Stomach (tissue), 19 donors: ENCODE measurements at places on chromosomes 12 and 14. TPM values are rescaled to one million over a fixed set of nuclear protein-coding genes. Genes with fewer than 3 reads are reported as not detected.

- H3K27ac ChIP-seq: no peak overlapping the region
- H3K4me1 ChIP-seq: no peaks in the 10 kb centered on the region
- no peaks in the 10 kb centered on the region for H3K36me3 ChIP-seq
- DNase-seq: no peak
- H3K27me3 ChIP-seq: no peaks in the 10 kb centered on the region
Measured at GRCh38 chr14:51592836-51593235, 58.9 kb upstream of the FRMD6 start.

GRCh38 chr12:128918481-128919260, 65.4 kb downstream of the GLT1D1 start:
- no peaks in the 10 kb centered on the region for H3K27me3 ChIP-seq
- H3K4me1 ChIP-seq: no peaks in the 10 kb centered on the region
- no peak for DNase-seq
- no peaks in the 10 kb centered on the region for H3K36me3 ChIP-seq
- no peak overlapping the region for H3K27ac ChIP-seq
- no peak overlapping the region for H3K4me3 ChIP-seq

DNA sequence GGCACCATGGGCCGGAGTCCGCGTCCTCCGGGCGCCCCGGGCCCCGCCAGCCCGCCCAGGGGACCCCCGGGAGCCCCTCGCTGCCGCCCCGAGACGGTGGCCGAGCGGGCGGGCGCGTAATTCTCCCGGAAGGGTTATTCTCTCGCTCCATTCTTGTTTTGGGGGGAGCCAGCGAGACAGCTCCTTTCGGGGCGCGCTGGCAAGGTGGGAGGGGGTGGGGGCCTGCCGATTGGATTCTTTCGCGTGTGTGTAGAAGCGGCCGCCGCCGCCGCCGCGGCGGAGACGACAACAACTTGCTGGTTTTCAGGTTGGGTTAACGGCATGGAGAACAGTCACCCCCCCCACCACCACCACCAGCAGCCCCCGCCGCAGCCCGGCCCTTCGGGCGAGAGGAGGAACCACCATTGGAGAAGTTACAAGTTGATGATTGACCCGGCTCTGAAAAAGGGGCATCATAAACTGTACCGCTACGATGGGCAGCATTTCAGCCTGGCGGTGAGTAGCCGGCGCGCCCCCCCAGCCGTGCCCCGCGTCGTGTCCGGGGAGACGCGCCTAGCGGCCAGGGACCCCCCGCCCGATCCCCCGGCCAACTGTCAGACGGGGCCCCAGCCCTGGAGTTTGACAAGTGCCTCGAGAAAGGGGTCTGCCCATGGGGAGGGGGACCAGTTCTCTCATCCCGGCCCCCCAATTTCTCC, 755 bp downstream of the SETD1B start:
- H3K36me3 ChIP-seq: peaks cover 21% of the 10 kb centered on the region
- no peak for DNase-seq
- no peaks in the 10 kb centered on the region for H3K27me3 ChIP-seq
- H3K4me1 ChIP-seq: peaks cover 61% of the 10 kb centered on the region
- peak overlapping the region; percentile 100 for H3K27ac ChIP-seq

DNA sequence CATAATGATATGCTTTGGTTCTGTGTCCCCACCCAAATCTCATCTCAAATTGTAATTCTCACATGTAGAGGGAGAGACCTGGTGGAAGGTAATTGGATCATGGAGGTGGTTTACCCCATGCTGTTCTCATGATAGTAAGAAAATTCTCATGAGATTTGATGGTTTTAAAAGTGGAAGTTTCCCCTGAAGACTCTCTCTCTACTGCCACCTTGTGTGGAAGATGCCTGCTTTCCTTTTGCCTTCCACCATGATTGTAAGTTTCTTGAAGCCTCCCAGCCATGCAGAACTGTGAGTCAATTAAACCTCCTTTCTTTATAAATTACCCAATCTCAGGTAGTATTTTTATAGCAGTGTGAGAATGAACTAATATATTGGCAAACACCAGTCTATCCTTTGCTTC, 260.4 kb upstream of the PPFIA2 start:
- no peaks in the 10 kb centered on the region for H3K36me3 ChIP-seq
- no peaks in the 10 kb centered on the region for H3K4me1 ChIP-seq
- H3K27me3 ChIP-seq: no peaks in the 10 kb centered on the region
- H3K27ac ChIP-seq: no peak overlapping the region

GRCh38 chr12:53684654-53685220, 8.9 kb upstream of the ATP5MC2 start:
- no peaks in the 10 kb centered on the region for H3K27me3 ChIP-seq
- H3K36me3 ChIP-seq: no peaks in the 10 kb centered on the region
- DNase-seq: no peak
- H3K27ac ChIP-seq: no peak overlapping the region
- H3K4me1 ChIP-seq: peaks cover 5% of the 10 kb centered on the region

GRCh38 chr14:100534528-100535286, 52.5 kb downstream of the BEGAIN start:
- no peaks in the 10 kb centered on the region for H3K4me1 ChIP-seq
- H3K27ac ChIP-seq: no peak overlapping the region
- H3K36me3 ChIP-seq: no peaks in the 10 kb centered on the region
- no peaks in the 10 kb centered on the region for H3K27me3 ChIP-seq
- DNase-seq: no peak
- H3K4me3 ChIP-seq: no peak overlapping the region

DNA sequence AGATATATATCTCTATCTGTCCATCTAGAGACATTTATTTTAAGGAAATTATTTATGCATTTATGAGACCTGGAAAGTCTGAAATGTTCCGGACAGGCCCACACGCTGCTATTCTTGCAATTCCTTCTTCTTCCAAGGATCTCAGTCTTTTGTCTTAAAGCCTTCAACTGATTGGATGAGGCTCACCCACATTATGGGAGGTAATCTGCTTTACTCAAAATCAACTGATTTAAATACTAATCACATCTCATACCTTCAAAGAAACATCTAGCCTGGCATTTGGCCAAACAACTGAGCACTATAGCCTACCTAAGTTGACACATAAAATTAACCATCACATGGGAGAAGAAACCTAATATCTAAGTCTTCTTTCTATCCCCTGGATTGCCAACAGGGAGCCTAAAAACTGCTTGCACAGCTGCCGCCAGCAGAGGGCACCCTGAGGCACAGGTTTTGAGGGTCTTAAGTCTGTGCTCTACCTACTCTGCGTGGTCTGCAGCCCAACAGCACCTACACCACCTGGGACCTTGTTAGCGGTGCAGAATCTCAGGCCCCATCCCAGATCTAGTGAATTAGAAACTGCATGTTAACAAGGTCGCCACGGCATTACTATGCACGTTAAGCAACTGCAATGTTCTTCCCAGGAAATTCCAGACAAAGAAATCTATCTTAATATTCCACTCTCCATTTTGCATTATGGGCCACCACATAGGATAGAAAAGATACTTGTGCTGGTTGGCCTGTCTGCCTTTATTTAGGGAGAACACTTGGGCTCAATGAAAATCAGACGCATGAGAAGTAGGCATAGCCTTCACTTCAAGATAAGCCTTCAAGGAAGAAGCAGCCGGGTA, 249.7 kb downstream of the FOXG1 start:
- no peaks in the 10 kb centered on the region for H3K36me3 ChIP-seq
- no peak overlapping the region for H3K4me3 ChIP-seq
- no peak overlapping the region for H3K27ac ChIP-seq
- no peaks in the 10 kb centered on the region for H3K27me3 ChIP-seq
- no peaks in the 10 kb centered on the region for H3K4me1 ChIP-seq
- no peak for DNase-seq

DNA sequence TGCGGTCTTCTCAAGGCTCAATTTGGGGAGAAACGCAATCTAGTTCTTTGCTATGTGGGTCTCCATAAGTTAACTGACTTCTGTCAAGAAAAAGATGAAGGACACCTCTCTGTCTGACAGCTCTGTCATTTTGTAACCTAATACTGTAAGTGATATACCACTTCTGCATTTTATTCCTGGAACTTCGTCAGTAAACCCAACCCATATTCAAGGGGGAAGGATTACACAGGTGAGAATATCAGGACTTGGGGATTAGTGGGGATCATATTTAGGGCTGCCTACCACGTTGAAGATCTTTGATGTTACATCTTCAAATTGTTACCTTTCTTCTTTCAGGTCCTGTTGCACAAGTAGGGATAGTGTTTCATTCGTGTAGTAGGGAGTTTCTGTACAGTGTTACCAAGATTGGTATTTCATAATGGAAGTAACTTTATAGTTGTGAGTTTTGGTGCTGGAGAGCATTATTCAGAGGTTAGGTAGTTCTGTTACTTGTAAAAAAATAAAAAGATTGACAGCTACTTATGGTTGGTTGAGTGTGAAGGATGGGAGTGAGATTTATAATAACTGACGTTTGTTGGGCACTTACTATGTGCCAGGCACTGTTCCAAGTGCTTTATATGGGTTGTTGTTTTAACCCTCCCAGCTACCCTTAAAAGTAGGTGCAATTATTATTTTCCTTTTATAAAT, 1.6 kb downstream of the TMEM260 start:
- no peaks in the 10 kb centered on the region for H3K27me3 ChIP-seq
- peaks cover 8% of the 10 kb centered on the region for H3K36me3 ChIP-seq
- H3K4me1 ChIP-seq: peaks cover 10% of the 10 kb centered on the region
- H3K4me3 ChIP-seq: peak overlapping the region; percentile 99

- no peak overlapping the region for H3K27ac ChIP-seq
- peak; percentile 30 for DNase-seq
- no peaks in the 10 kb centered on the region for H3K27me3 ChIP-seq
- no peaks in the 10 kb centered on the region for H3K4me1 ChIP-seq
- no peak overlapping the region for H3K4me3 ChIP-seq
- no peaks in the 10 kb centered on the region for H3K36me3 ChIP-seq
Measured at GRCh38 chr14:103372552-103373304, 12.5 kb upstream of the MARK3 start.

DNA sequence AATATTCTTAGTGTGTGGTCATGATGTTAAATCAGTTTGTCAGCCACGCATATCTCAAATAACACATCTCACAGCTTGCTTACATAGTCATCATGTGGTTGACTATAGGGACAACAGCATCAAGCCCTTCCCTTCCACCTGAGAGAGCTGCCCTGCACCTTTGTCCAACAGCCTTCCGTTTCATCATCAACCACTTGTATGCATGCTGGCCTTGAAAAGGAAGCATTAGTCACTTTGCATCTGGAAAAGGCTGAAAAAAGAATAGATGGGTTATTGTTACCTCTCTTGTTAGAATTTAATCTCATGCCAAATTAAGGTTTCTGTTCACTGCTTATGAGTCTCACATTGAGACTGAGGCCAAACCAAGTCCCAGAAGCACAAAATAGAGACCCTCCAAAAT, 1586.5 kb upstream of the SEL1L start:
- H3K4me1 ChIP-seq: no peaks in the 10 kb centered on the region
- no peak for DNase-seq
- no peaks in the 10 kb centered on the region for H3K27me3 ChIP-seq
- no peak overlapping the region for H3K27ac ChIP-seq
- H3K36me3 ChIP-seq: no peaks in the 10 kb centered on the region

GRCh38 chr12:120231316-120232011, 30.6 kb upstream of the RPLP0 start:
- peaks cover 100% of the 10 kb centered on the region for H3K4me1 ChIP-seq
- H3K36me3 ChIP-seq: no peaks in the 10 kb centered on the region
- H3K27me3 ChIP-seq: no peaks in the 10 kb centered on the region
- DNase-seq: peak; percentile 73
- peak overlapping the region; percentile 60 for H3K27ac ChIP-seq

GRCh38 chr14:65226824-65227604, 124.7 kb upstream of the MAX start:
- no peak overlapping the region for H3K4me3 ChIP-seq
- H3K36me3 ChIP-seq: no peaks in the 10 kb centered on the region
- peak; percentile 79 for DNase-seq
- H3K27me3 ChIP-seq: no peaks in the 10 kb centered on the region

Gene P2RX2
- not detected for total RNA-seq

Gene EXOC3L4
- total RNA-seq: 38.5 TPM

Gene CABP1
- total RNA-seq: 2.0 TPM
